ENCODE measurements at places on chromosomes 1 and 21.

GRCh38 chr1:16980473-16981268 lies at the start of gene MFAP2:
Gene MFAP2 (minus strand): TSS chr1:16980620. CDS start chr1:16978273, 2,347 bp downstream.
- no peak for DNase-seq

- no peak for DNase-seq
These were observed 69.4 kb downstream of the HIVEP3 start for GRCh38 chr1:41849211-41849759.

DNA sequence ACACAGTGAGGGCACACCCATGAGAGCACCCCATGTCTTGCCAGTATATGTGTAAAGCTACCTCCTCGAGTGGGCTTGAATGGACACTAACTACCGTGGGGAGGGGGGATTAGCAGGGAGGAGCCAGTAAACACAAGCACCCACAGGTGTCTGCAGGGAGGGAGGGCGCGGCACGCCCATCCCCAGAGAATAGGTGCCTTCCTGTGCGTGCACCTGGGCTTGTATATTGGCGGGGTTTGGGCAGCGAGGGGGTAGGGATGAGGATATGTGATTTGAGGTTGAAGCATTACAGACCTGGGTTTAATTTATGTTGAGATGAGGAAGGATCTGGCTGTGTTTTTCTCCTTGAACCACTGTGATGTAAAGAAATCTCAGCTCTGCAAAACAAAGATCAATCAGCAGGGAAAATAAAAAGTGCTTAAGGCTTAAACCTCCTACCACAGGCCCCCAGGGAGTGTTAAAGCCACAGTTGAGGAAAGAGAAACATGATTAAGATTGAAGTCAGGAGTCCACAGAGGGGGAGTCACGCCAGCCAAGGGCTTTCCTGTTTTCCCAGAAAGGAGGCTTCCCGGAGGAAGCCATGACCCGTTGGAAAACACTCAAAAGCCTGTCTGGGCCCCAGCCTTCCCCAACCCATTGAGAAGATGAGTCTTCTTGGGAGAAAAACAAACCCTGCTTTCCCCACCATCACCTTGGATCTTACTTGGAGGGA lies 80.0 kb downstream of the CAMK2N1 start:
- no peak for DNase-seq

DNA sequence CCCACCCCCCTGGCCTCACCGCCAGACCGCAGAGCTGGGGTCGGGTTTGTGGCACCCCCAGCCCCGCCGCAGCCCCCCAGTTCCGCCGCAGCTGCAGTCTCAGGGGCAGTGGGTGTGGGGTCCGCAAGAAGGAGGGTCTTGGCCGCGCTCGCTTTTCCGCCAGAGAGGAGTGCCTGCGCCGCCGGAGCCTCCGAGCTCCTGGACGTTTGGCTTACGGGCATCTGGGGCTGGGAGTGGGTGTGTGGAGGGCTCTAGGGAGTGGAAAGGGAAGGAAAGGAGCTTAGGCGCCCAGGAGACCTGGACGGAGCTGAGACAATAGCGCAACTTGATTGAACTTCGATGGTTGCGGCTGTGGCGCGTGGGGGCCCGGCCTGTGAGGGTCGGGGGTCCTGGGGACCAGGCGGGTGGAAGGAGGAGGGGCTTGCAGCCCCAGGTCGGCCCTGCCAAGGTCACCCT lies 88.8 kb upstream of the IPO9 start:
- no peak for DNase-seq

DNA sequence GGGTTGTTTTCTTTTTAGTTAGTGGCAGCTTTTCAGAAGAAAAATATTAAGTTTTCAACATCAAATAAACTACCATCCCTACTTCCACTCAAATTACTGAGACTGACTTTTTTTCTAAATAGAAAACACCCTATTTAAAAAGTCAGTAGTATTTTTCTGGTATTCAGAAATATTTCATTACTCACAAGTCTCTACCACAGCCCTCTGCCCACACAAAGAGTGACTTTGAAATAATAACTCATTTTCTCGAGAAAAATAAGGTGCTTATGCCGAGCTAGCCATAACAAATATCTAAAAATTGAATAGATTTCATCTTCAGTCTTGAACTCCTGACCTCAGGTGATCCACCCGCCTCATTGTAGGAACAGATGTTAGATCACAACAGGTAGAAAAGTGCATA lies 41.8 kb upstream of the USP25 start:
- DNase-seq = no peak

DNA sequence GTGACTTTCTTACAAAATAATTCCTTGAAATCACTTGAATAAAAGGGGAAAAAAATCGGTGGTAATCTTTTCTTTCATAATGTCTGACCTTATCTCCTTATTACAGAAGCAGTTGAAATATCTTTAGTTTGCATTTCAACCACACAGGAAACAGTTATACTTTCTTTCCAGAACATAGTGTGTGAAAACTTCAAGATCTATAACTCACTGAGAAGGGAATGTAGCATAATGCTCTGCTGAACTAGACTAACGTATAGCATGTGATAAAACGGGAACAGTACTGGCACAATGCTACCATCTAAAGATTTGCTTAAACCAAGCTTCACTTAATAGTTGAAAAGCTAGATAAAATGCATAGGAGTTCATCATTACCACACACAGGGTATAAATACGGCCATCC lies 45.0 kb downstream of the VAV3 start:
- DNase-seq = no peak

DNA sequence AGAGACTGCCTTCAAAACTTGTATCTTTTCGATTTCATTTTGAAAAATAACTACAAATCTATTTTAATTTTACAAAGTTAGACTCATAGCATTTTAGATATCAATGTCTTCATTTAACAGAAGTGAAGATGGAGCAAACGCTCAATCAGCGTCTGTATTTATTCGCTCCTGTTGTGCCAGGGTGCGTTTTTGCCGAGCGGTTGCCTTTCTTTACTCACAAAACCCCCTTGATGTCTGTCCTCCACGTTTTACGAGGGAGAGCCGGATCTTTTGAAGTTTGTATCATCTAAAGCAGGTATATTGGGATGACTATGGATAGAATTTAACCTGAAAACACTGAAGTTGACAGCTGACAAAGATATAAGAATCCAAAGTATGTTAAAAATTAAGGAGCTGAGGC lies 44.6 kb downstream of the MRPL39 start:
- no peak for DNase-seq

DNA sequence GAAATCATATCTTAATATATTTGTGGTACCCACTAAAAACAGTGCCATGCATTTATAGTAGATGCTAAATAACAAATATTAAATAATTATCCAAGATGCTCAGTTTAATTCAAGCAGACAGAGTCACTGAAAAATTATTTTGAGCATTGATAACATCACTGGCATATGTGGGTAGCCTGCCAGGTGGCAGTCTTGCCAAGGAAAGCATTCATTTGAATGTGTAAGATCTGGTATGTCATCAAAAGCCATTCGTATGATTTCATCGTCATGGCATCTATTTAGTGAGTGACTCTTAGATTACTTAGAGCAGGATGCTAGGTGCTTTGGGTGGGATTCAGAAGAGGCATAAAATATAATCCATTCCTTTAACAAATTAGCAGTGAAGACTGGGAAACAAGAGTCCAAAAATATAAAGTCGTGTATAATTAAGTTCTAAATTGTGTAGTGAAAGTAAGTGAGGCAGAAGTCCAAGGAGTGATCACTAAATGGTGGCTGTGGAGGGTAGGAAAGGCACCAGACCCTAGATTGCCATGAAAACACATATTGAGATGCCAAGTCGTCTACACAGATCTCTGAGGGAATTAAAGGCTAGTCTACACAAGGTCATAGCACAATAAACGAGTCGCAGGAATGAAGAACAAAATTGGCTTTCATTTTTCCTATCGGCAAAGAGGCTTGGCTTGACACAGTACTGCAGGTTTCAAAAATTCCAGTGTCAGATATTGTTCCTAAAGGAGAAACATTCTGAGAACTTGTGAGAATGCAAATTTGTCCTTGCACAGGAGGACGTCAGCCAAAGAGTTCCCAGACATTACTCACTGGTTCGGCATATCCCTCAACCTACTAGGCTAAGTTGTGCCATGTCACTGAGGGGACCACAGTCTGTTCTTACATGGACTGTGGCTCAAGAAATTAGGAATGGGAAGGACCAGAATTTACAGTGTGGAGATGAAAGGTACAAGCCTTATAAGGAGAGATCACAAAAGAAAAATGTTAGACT lies 130.8 kb downstream of the LYPLAL1 start:
- DNase-seq = no peak

DNA sequence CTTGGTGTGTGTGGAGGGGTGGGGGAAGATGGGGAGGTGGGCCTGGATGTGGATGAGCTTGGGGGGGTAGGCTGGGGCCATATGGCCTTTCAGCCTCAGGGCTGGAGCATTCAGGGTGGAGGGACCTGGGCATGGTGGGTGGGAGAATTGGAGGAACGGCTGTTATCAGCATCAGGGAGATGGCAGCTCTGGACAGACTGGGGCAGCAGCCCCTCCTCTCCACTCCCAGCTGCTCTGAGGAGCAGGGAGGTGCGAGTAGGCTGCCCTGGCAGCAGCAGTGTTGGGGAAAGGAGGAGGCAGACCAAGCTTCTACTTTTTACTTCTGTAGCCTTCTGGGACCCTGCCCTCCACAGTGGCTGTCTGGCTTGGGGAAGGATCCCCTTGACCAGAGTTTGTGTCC lies 10.2 kb downstream of the PPFIA4 start:
- no peak for DNase-seq

GRCh38 chr1:98426092-98426491 lies 235.4 kb upstream of the SNX7 start:
- DNase-seq = no peak

DNA sequence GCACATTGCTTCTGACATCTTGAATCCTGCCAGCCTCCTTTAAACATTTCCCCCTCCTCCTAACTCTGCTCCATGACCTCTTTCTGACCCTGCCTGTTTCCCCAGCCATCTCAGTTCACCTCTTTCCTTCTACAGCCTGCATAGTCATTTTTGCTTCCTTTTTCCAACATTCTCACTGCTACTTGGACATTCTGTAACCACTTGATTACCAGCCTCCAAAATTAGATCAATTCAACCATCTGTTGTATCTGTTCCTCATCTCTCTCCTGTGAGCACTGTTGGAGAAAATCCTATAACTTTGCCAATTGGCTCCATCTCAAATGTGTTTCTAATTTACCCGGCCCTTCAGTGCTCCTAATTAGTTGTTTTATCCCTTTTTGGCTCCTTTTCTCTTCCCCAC lies 27.5 kb upstream of the GPR88 start:
- DNase-seq = no peak

DNA sequence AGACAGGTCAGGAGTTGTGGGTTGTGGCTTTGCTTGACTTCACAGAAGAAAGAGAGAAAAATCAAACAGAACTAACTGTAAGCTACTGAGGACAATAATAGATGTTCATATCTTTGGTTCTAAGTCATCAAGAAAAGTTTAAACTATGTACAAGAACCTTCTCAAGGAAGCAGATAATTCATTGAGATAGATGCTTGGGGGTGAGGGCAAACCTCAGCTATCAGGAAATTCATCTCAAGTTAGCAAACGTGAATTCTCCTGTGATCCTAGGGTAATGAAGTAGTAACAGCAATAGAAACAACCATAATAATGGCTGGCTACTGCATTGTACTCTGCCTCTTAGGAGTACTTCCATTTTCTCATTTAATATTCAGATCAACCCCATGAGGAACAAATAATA lies 506.2 kb downstream of the PLPP3 start:
- DNase-seq = no peak

DNA sequence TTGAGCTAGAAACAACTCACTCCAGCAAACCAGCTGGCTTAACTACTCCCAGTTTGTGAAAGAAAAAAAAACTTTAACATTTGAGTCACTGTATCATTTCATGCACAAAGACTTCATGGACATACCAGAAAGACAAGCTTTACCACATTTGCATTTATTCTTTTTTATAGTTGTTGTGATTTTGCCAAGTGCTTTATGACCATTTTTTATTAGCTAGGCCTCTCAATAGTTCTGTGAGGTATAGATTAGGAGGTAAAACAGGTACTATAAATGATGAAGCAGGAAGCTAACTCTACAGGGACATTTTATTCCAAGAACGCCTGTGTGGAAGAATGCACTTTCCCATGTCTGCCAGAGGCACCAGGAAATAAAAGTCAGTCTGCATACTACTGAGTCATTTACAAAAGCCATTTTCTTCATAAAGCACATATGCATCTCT lies 8.2 kb upstream of the DENND1B start:
- DNase-seq = no peak

DNA sequence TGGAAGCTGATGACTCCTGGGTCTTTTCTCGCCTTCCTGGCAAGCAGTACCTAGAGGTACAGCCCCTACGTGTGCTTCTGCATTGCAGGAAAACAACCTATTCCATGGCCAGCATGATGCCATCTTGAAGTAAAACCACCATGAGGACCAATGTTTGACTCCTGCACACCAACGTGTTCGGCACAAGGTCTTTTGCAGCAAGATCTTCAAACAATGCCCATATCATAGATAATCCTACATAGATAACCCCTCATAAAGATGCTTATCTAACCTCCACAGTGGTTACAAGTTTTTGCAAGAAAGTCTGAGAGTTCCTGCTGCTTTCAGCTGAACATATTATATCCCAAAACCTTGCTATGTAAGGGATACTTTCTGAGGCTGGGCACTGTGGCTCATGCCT lies 141.1 kb upstream of the MAP1LC3C start:
- DNase-seq = no peak

GRCh38 chr1:2327841-2328240 lies 63.5 kb downstream of the MORN1 start:
- no peak for DNase-seq

- peak; percentile 46 for DNase-seq
These were observed 19.1 kb downstream of the RUNX3 start for GRCh38 chr1:24910751-24911650.

GRCh38 chr1:20361805-20362381 lies 71.2 kb downstream of the VWA5B1 start:
- no peak for DNase-seq

DNA sequence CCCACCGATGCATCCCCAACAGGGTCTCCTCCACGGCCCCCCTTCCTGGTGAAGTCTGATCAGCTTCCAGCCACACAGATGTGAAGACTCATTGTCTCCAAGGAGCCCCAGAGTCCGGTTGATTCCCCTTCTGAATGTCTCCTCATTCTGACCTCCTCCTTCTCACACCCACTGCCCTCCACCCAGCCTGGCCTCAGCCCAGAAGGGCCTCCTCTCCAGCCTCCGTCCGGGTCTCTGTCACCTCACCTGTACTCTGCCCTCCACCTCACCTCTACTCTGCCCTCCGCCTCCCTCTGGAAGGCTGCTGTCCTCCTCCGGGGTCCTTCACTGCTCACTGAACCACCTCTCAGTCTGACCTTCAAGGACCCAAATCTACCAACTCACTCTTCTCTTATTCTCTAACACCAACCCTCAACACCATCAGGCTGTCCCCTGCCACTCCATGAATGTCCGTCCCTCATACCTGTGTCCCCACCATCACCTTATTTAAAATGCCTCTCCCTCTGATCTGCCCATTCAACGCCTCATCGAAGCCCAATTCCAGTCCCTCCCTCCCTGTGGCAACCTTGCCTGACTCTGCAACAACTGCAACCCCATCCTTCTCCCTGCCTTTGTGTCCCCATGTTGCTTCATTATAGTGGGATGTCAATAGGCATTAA lies 201.2 kb downstream of the TOMM20 start:
- no peak for DNase-seq

GRCh38 chr1:158998781-158999161 lies 10.9 kb upstream of the IFI16 start:
- no peak for DNase-seq

GRCh38 chr21:41160036-41160435 lies 7.9 kb upstream of the BACE2 start:
- DNase-seq = no peak

- no peak for DNase-seq
These were observed 45.6 kb downstream of the GLIS1 start for GRCh38 chr1:53693339-53693738.

Measured in activated naive CD4-positive, alpha-beta T cell (primary cell).